ENCODE measurements at places on chromosomes 6 and 20.

GRCh38 chr20:36786246-36786645, 12.7 kb upstream of the DSN1 start:
- DNase-seq: no peak

DNA sequence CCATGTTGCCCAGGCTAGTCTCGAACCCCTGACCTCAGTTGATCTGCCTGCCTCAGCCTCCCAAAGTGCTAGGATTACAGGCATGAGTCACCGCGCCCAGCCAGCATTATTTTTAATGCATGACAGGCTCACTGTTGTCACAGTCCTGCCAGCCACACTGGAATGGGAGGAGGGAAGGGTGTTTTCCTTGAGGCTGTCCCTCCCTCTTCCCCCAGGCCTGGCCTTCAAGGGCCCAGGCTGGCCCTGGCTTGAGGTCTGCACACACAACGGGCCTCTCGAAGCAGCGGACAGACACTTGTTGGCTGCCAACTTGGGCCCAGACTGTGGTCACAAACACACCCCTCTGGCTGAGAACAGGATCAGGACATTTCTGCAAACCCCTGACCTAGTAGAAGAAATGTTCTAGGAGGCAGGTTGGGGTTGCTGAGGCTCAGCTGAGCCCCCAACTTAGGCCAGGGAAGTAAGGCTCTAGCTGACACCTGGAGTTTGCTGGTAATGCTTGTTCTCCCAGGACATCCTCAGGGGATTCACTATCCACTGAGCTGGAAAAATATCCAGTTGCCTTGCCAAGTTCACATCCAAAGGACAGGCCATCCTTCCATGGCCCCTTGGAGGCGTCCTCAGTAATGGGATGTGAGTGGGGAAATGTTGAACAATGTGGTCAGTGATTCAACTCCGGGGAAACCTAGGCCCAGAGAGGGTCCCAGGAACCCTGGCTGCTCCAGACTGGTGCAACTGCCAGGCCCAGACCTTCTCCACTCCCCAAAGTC, 9.9 kb downstream of the SNTA1 start:
- DNase-seq: no peak

- DNase-seq: no peak
These were observed 2695.0 kb upstream of the DEFB115 start for GRCh38 chr20:28562510-28562898.

DNA sequence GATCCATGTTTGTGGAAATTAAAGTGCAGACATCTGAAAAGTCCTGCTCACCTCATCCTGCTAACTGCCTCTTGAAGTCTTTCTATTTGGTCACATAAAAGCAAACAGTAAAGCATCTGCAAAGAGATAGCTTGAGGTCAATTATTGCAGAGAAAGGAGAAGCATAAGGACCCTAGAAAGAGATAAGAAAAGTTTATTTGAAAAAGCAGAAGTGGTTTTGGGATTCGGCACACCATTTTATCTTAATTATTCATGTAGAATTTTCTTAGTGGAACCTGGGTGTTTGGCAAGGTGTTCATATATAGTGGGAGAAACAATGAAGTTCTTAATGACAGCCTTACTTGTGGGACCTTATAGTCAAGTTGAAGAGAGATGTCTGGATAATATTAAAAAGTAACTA, 280.8 kb downstream of the CENPW start:
- no peak for DNase-seq

DNA sequence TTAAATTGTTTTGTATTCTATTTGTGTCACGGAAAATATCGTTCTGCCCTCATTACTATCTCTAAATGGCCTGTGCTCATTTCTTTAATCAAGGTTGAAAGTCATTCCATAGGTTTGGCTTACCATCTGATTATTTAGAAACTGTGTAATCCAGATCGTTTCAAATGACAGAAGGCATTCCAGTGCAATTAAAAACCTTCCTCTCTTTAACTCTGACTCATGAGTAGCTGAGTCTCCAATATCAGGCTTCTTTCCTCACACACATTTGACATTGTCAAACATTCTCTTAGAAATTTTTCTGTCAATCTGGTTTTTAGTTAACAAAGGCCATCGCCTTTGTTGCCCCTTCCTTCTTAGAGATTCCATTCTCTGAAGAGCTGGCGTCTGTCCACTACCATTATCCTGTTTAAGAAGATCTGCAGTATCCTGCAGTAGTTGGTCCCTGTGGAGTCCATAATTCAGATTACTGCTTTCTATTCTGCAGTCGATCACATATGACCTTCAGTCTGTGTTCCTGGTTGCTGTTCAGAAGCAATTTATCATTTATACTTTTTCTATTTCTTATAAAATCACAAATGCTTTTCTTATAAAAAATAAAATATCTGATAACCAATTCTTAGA, 3.9 kb upstream of the TRDN start:
- DNase-seq: no peak

- DNase-seq: no peak
These were observed 219.3 kb downstream of the KCNQ5 start for GRCh38 chr6:72841195-72841594.

GRCh38 chr6:41284726-41285125, 1.8 kb downstream of the TREM1 start:
- no peak for DNase-seq

DNA sequence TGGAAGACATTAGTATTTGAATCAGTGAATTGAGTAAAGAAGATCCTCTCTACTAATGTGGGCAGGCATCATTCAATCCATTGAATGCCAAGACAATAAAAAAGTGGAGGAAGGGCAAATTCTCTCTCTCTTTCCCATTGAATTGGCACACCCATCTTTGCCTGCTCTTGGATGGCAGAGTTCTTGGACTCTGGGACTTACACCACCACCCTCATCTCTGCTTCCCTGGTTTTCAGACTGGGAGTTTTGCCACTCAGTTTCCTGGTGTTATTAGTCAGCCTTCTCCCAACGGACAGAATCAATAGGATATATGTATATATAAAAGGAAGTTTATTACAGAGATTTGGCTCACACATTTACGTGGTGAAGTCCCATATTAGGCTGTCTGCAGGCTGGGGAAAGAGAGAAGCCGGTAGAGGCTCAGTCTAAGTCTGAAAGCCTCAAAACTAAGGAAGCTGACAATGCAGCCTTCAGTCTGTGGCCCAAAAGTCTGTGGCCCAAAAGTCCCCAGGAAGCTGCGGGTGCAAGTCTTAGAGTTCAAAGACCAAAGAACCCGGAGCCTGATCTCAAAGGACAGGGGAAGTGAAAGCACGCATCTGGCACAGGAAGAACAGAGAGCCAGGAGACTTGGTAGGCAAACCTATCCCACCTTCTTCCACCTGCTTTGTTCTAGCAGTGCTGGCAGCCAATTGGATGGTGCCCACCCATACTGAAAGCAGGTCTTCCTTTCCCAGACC, 64.4 kb downstream of the SMPDL3A start:
- no peak for DNase-seq

GRCh38 chr6:67971812-67972211, 663.3 kb upstream of the ADGRB3 start:
- DNase-seq: no peak

GRCh38 chr6:20819774-20820400, 285.6 kb downstream of the CDKAL1 start:
- no peak for DNase-seq

- DNase-seq: no peak
These were observed 317.1 kb downstream of the ESR1 start for GRCh38 chr6:152124429-152125074.

- no peak for DNase-seq
These were observed 29.8 kb downstream of the DAAM2 start for GRCh38 chr6:39821742-39822532.

DNA sequence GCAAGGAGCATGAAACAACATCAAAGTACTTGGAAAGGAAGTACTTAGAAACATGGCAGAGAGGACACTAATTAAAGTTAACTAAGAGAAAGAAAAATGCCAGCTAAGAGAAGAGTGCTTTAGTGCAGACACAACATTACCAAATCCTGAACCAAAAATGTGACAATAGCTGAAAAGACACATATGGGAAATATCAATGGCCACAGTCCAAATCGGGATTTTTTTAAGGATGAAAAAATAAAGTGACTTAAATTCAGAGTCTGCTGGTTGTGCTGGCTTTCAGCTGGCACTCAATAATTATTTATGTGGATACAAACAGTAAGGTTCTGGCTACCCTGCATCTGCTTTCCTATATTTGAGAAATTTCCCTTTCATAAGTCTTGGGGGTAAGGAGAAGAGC, 12.6 kb upstream of the DST start:
- no peak for DNase-seq

GRCh38 chr6:135586844-135587243, 89.3 kb upstream of the AHI1 start:
- no peak for DNase-seq

- no peak for DNase-seq
These were observed 40.9 kb downstream of the ALDH8A1 start for GRCh38 chr6:134908906-134909516.

DNA sequence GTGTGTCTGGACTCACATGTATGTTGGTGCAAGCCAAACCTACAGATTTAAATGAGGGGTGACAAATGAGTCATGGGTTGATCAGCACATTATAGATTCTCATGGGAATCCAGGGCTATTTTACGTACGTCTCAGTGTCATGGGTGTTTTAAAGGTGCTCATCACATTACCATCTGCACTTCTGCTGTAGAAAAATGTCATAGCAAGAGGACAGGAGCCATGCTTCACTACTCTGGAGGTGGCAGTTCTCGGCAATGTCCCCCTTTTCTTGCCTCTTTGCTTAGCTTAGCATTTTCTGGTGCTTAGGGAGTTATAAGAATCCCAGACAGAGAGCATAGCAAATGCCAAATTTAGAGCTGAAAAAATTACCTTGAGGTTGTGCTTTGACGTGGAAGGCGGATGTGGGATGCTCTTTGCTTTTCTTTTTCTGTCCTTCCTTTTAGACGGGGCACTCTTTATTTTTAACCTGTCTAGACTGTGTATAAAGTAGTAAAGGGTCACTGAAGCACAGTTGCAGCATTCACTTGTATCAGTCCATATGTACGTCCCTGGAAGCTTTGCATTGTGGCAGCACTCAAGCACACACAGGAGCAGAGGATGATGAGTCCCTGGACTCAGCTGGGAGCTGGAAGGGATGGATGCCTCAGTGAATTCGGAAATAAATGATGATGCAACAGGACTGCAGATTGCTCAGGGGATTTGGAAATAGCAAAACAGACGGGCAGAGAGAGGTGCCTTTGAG, 139.7 kb downstream of the SYNDIG1 start:
- DNase-seq: peak; percentile 7

DNA sequence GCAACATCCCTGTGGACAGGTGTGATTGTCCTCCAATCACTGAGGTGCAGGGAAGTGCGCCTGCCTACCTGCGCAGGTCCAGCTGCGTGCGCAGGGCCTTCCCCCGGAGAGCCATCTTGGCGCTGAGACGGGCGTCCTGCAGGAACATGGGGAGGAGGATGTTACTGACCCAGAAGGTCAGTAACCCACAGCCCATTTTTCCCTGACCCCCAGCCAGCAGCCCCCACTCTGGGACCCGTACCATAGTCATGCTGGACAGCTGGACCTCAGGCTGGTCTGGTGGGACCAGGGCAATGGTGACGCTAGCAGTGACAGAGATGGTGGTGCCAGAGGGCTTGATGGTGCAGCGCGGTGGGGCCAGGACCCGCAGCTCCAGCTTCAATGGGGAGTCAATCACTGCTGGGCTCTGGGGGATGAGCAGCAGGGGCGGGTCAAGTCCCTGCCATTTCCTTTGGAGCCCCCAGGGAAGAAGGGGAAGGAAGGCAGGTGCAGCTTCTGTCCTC, 9.7 kb downstream of the PLTP start:
- DNase-seq: no peak

DNA sequence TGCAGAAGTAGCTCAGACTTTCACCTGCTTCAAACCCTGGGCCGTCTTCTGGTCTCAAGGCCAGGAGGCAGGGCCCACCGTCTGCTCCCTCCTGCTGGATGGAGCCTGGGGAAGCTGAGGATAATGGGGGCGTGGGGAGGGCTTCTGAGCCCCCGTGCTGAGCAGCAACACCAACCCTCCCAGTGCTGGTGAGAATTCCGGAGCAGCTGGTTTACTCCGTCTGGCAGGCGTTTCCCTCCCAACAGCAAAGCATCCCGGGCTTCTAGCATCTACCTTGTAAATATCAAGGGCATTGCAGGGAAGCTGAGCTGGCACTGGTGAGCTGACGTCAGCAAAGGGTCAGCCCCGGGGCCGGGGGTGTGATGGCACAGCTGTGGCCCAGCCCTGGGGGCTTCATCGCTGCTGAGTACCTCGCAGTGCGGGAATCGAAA, 16.8 kb upstream of the CHRNA4 start:
- no peak for DNase-seq

DNA sequence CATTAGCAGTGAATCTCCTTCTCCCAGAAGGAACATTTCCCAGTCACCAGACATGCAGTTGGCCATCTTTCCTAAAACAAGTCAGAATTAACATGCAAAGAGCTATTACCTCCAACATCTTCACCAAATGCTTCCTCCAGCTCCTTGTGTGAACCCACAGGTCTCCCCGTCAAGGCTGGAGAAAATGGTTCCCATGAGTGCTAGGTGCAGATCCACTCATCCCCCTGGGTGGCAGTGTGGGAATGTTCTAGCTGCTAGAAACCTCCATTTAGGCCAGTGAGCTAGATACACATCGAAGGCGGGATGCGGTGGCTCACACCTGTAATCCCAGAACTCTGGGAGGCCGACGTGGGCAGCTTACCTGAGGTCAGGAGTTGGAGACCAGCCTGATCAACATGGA, 603.9 kb upstream of the SLC35B3 start:
- DNase-seq: no peak

DNA sequence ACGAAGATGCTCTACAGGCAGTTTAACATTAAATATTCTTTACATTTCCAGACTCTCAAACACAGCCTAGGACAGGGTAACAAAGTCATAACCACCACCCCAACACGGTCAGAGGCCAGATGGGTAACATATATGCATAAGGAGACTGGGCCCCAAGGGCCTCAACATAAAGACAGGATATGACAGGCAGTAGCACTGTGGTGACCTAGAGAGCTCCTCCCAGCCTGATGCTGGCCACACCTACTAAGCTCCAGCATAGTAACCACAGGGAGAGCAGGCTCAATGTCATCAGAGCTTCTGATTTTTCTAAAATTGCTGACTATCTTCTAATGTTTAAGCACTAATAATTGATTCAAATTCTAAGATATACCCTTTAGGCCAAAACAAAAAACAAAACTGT, 21.7 kb downstream of the SMLR1 start:
- no peak for DNase-seq

DNA sequence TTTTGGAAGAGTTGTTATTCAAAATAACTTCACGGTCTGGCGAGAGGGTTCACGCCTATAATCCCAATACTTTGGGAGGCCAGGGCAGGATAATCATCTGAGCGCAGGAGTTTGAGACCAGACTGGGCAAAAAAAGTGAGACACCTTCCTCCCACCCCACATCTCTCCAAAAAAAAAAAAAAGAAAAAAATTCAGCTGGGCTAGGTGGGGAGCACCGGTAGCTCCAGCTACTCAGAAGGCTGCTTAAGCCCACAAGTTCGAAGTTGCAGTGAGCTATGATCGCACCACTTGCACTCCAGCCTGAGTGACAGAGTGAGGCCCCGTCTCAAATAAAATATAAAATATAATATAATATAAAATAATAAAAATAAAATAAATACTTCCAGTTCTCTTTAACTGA, 10.4 kb downstream of the OR2B2 start:
- DNase-seq: no peak

Data from activated CD8-positive, alpha-beta memory T cell treated with anti-CD3 and anti-CD28 coated beads for 24 hours (primary cell).